Renal cortex interstitium (tissue), 15 donors: ENCODE measurements at places on chromosomes 5 and 9.

DNA sequence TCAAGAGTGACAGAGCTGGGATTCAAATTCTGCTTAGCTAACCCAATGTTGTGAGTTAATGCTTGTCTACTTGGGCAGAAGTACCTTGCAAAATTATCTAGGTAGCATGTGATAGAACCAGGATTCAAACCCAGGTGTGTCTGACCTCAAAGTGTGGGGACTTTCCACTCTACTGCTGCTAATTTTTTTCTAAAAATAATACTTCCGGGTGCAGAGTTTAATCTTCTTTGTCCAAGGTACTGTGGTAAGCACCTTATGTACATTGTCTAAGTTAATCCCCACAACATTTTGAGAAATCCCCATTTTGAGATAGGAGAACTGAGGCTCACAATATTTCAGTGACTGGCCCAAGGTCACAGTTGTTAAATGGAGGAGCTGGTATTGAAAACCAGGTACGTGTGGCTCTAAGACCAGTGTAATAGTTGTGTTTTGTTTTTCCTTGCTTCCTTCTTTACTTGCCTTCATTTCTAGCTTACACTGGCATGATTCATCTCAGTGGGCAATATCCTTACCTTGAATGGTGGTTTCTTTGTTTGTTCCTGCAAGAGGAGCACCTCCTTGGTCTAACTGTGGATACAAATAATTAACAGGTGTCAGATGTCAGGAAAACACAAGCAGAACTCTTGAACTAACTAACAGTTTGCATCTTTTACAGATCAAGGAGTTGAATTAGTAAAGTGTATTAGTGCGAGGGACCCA lies 7.5 kb downstream of the ALDOB start:
- DNase-seq: no peak

DNA sequence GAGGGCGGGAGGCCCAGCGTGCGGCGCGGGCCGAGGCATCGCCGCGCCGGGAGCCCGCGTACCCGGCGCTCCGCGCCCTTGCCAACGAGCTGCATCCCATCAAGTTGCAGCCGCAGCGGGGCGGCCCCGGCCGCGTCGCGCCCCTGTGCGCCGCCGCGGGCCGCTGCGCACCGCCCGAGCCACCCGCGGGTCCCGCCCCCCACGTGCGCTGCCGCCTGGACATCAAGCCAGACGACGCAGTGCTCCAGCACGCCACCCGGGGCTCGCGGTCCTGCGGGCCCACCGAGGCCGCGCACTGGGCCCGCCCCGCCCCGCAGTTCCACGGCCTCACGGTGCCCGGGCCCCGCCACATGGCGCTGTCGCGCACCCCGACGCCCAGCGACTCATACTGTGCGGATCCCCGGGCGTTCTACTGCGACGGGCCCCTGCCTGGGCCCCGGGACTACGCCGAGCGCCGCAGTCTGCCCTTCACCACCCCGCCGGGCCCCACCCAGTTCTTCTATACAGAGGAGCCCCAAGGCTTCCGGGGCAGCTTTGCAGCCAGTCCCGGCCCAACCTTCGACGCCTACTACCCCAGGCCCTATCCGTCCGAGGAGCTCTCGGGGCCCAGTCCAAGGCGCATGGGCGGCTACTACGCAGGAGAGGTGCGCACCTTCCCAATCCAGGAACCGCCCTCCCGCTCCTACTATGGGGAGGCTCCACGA lies 2.6 kb downstream of the AJM1 start:
- no peak for DNase-seq

DNA sequence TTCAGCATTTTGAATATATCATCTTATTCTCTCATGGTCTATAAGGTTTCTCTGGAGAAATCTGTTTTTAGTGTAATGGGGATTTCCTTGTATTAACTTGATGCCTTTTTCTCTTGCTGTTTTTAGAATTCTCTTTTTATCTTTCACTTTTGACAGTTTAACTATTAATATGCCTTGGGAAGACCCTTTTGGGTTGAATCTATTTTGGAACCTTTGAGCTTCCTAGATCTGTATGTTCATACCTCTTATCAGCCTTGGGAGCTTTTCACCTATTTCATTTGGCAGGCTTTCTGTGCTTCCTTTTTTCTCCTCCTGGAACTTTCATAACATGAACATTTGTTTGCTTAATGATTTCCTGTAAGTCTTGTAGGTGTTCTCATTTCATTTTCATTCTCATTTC lies 22.2 kb downstream of the RCL1 start:
- DNase-seq: no peak

- no peak for DNase-seq
Observed at GRCh38 chr9:96156171-96156974, 145.6 kb downstream of the HSD17B3 start.

GRCh38 chr5:173490681-173491080 lies 125.8 kb downstream of the BOD1 start:
- no peak for DNase-seq

- no peak for DNase-seq
Observed at GRCh38 chr5:143207563-143208364, 195.7 kb downstream of the NR3C1 start.

DNA sequence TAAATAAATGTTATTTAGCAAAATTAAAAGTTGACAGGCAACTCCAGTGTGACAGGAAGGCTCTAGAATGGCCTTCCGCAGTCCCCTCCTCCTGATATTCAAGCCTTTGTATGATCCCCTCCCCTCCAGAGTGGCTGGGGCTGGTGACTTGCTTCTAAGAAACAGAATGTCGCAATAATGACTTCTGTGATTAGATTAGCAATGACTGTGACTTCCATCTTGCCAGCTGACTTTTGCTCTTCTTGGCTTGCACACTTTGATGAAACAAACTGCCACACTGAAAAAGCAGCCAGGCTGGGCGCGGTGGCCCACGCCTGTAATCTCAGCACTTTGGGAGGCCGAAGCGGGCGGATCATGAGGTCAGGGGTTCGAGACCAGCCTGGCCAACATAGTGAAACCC lies 106.5 kb upstream of the LARP1 start:
- no peak for DNase-seq

GRCh38 chr9:125991886-125992529 lies 244.8 kb downstream of the PBX3 start:
- no peak for DNase-seq
